CD4-positive, alpha-beta T cell (primary cell): ENCODE measurements at places on chromosomes 6 and 20.

GRCh38 chr20:25296094-25297093 is 48.5 kb downstream of the PYGB start:
- DNase-seq, result peak; percentile 30

GRCh38 chr20:41172296-41173140 is 35.2 kb downstream of the PLCG1 start:
- no peak for DNase-seq

GRCh38 chr6:139965393-139965792 is 590.9 kb upstream of the CITED2 start:
- DNase-seq, result no peak

DNA sequence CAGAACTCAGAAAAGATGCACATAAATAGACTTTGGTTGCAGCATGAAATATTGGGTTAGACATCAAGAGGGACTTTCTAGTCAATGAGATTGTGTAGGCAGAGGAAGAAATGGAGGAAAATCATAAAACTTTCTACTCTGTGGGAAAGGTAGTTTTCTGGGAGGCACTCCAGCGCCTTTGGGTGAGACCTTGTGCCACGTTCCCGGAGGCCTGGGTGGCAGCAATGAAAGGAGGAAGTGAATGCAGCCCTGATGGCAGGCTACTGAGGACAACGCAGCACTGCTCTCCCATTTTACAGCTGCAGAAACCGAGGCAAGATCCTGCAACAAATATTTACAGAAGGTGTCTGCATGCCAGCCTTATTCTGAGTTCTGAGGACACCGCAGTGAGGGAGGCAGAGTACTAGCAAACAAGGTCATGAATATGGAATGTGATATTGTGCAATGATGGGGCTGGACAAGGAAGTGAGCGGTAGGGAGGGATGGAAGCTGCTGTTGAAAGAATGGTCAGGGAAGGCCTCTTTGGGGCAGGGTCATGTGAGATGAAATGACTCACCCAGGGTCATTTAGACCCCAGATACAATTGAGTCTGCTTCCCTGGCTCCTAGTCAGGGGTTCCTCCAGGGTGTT is 159.1 kb downstream of the TFAP2C start:
- DNase-seq, result no peak

DNA sequence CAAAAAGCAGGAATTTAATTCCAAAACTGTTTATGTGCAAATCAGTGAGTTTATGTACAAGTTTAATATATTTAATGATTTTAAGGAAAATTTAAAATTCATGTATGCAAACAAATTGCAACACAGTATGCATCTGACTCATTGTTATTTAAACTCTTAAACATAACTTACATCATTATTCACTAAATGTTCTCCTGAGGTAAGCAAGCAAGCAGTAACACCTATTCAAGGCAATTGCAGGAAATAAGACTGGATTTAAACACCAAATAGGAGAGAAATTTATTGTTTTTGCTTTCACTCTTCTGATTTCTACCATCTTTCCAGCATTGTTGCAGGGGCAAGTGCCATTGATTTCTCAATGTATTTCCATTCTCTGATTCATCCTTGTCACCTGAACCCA is 239.5 kb downstream of the TFAP2A start:
- no peak for DNase-seq

GRCh38 chr6:68010936-68011335 is 624.1 kb upstream of the ADGRB3 start:
- no peak for DNase-seq

GRCh38 chr6:45171380-45171779 is 156.8 kb upstream of the RUNX2 start:
- DNase-seq, result no peak

GRCh38 chr20:1998715-1999114 is 4.9 kb upstream of the PDYN start:
- DNase-seq, result no peak

- DNase-seq, result no peak
Observed at GRCh38 chr6:30207619-30208295, 5.4 kb downstream of the TRIM26 start.

- DNase-seq, result no peak
Observed at GRCh38 chr6:56986611-56987010, 31.7 kb downstream of the BEND6 start.

GRCh38 chr6:106692819-106693208 is 63.4 kb downstream of the QRSL1 start:
- no peak for DNase-seq

- DNase-seq, result no peak
Observed at GRCh38 chr20:40982415-40983145, 46.0 kb upstream of the TOP1 start.

DNA sequence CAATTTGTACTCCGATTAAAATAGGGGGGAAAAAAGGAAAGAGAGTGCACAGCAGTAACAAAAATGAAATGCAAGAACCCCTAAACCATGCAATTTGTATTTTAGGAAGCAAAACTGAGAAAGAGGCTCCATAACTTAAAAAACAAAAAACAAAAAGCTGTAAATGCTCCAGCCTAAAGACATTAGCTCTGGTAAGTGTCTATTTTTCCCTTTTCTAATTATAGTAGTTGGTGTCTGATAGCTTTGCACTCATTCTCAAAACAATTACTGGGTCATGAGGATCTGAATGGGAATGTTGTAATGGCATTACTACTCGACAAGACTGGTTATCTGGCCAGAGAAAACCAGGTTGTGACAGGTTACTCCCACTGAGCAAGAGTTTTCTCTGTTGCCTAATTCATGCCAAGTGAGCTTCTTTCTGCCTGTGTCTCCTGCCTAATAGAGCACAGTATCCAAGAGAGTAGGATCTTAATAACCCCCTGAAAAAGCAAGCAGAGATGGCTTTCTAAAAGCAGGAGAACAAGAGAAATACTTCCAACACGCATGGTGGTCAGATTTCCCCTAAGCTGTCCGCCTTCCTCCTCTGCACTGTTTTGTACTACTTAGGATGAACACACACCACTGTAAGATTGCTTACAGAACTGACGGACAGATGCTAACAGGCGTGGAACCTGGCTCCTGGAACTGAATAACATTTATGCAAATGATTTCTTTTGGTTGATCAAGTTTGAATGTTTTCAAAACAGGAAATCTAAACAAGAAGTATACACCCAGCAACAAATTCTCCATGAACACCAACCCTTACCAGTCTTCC is 86.4 kb downstream of the FKBP5 start:
- peak; percentile 36 for DNase-seq

DNA sequence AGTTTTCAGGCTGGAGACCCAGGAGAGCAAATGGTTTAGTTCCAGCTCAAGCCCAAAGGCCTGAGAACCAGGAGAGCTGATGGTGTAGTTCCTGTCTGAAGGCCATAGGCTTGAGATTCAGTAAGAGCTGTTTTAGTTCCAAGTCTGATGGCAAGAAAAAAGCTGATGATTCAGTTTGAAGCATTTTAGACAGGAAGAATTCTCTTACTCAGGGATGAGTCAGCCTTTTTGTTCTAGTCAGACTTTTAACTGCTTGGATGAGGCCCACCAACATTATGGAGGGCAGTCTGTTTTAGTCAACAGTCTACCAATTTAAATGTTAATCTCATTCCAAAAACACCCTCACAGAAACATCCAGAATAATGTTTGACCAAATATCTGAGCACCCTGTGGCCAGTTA is 2.5 kb downstream of the ZSCAN26 start:
- no peak for DNase-seq

DNA sequence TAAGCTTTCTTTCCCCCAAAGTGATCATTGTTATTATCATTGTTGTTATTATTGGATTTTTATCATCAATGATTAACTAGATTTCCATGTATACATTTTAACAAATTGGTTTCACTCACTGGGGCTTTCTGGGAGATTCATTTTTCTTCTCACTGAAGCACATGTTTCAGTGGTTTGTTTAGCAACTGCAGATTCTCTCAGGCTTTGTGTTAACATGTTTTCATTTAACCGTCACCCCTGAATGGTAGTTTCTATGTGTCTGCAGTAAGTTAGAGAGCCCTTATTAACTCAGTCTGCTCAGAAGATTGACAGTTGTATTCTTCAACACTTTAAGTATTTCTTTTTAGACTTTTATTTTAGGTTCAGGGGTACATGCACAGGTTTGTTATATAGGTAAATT is 12.4 kb downstream of the ZKSCAN4 start:
- DNase-seq, result no peak

- DNase-seq, result no peak
Observed at GRCh38 chr6:102660303-102660702, 1266.8 kb downstream of the GRIK2 start.

- peak; percentile 39 for DNase-seq
Observed at GRCh38 chr6:43774776-43775534, 4.9 kb downstream of the VEGFA start.

DNA sequence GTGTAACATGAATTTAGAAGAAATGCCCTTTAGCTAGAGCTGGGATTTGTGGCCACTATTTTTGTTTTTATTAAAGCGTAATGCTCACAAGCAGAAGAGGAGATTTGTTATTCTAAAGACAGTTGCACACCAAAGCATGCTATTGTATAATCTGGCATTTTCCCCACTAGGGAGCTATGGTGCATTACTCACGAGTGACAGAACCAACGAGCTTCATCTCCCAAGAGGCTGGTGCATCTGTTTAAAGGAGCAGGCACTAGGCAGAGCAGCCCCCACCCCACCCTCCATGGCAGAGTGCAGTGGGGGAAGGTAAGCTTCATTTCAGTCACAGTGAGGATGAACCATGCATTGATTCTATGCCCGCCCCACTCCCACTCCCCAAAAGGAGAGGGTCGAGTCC is 287.3 kb upstream of the TSHZ2 start:
- no peak for DNase-seq

DNA sequence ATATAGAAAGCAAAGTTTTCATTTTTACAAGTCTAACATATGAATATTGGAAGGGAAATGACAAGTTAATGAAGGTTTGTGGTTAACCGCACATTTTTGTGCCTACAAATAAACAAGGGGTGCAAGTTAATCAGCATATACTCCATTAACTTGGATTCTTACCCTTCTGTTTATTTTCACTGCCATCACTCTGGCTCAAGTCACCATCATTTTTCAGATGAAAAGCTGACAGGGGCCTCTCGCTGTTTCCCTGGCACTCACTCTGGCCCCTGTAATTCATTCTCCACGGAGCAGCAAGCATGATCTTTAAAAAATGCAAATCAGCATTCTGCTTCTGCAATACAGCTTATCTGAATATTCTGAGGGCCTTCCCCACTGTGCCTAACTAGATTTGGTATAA is 29.8 kb downstream of the APCDD1L start:
- no peak for DNase-seq

GRCh38 chr6:154508573-154509375 is 1.7 kb downstream of the CNKSR3 start:
- no peak for DNase-seq

DNA sequence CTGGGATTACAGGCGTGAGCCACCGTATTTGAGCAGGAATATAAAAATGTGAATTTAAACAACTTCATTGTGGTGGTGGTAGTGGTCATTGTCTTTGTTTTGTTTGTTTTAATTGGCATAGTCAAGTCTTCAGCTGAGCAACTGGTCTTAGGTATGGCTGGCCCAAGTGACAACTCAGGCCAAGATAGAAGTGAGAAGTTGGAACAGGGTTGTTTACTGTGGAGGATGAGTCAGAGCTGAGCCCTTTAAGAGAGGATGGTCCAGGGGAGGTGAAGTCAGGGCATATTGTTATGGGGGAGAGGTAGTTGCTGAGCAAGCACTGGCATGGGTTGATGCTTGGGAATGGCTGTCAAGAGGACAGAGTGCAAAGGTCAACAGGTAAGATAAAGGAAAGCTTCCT is 308.2 kb downstream of the FARS2 start:
- DNase-seq, result no peak

DNA sequence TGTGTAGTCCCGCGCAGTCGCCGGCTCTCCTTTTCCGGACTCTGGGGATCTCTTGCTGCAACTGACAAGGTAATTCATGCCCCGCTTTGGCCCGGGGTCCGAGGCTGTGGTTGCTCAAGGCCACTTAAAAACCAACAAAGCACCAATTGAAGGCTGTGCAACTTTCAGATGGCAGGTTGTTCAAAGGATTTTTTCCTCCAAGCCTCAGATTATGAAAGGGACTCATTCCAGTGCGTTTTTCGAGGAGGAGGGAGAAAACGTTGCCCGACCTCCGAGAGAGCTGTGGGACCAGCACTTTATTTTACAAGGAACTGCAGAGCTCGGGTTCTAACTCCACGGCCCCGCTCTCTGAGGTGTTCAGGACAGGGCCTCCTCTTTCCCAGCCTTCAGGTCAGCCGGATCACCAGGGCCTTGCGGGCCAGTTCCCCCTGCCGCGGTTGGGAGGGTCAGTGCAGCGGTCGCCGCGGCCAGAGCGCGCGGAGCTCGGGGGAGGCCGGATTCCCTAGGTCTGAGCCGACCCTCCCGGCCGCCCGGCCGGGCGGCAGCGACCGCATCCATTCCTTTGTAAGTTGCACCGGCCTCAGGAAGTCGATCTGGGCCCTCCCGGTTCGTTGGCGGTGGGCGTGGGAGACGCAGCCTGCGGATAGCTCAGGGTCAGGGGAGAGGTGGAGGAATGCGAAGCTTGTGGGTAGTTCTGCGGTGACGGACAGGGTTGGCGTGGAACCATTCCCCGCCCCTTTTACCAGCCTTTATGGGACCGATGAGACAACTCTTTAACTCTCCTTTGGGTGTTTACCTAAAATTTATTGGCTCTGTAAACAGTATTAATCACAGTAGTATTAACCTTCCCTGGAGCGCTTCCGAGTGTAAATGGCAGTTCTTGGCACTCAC is 1.6 kb downstream of the UTRN start:
- no peak for DNase-seq

- peak; percentile 17 for DNase-seq
Observed at GRCh38 chr20:21548390-21549035, 34.6 kb upstream of the NKX2-2 start.

DNA sequence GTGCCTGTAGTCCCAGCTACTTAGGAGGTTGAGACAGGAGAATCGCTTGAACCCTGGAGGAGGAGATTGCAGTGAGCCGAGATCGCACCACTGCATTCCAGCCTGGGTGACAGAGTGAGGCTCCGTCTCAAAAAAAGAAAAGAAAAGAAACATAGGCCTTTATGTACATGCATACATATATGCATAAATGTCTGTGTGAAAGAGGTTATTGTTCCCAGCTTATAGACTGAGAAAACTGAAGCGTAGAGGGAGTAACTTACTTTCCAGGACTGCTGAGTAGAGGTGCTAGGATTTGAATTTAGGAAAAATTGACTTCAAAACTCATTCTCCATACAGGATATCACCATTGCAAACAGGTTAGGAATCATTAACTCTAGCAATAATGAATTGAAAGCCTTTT is 32.0 kb downstream of the CTNNBL1 start:
- DNase-seq, result no peak

GRCh38 chr6:86192123-86192522 is 549.4 kb upstream of the SYNCRIP start:
- no peak for DNase-seq
